ENCODE measurements at places on chromosomes 3 and 15. TPM values are rescaled to one million over a fixed set of nuclear protein-coding genes. Genes with fewer than 3 reads are reported as not detected.

Gene ZNF660
- 5.6 TPM for total RNA-seq

Gene IL17RC
- total RNA-seq: 33.3 TPM

Gene CGNL1
- 7.9 TPM for total RNA-seq

Gene EAF2
- total RNA-seq: 5.2 TPM

Gene OXNAD1
- total RNA-seq: 15.3 TPM

Gene ADAMTS9
- total RNA-seq: 8.2 TPM

Gene LRRC15
- 0.35 TPM for total RNA-seq

Gene NFKBIZ
- total RNA-seq: 190 TPM

Gene SEMA5B
- 1.7 TPM for total RNA-seq

Gene CHL1
- total RNA-seq: 17.9 TPM

Gene GABRR3
- not detected for total RNA-seq

Gene CDHR4
- 0.09 TPM for total RNA-seq

Gene MOBP
- total RNA-seq: 0.14 TPM

Gene MINAR1
- 0.32 TPM for total RNA-seq

Gene NAALADL2
- 34.2 TPM for total RNA-seq

Gene SLC28A1
- 2.6 TPM for total RNA-seq

Gene BCHE
- 4.0 TPM for total RNA-seq

Gene CPEB1
- 4.8 TPM for total RNA-seq

Gene TEX55
- total RNA-seq: not detected

Gene GCNT3
- 72.3 TPM for total RNA-seq

Gene CA12
- total RNA-seq: 20.5 TPM

Gene TF
- 22.7 TPM for total RNA-seq

Gene PCSK6
- total RNA-seq: 15.0 TPM

Gene SPATA12
- 0.43 TPM for total RNA-seq

Gene TM6SF1
- 7.2 TPM for total RNA-seq

Gene ZNF80
- 0.17 TPM for total RNA-seq

Gene ECE2
- total RNA-seq: 0.14 TPM

Gene RTP1
- not detected for total RNA-seq

Gene NOX5
- total RNA-seq: 0.26 TPM

Gene NEK10
- total RNA-seq: 6.2 TPM

Gene PRKAR2A
- total RNA-seq: 61.9 TPM

Gene ROPN1B
- total RNA-seq: not detected

Gene MAGEF1
- 43.3 TPM for total RNA-seq

Gene ANKRD63
- 1.6 TPM for total RNA-seq

Gene MAP1A
- total RNA-seq: 22.5 TPM

Gene SRGAP3
- 7.8 TPM for total RNA-seq

Gene INSYN1
- total RNA-seq: 13.8 TPM

Gene CFAP92
- 3.3 TPM for total RNA-seq

Gene SNX33
- 51.3 TPM for total RNA-seq

Gene ANKUB1
- total RNA-seq: not detected

Gene BMF
- 36.2 TPM for total RNA-seq

All from mucosa of gallbladder (tissue), 1 donor.